Stimulated activated CD8-positive, alpha-beta memory T cell treated with anti-CD3 and anti-CD28 coated beads, Interleukin-4, amount 100 ng/mL, for 1 hour (primary cell): ENCODE measurements at places on chromosomes 11 and 22.

DNA sequence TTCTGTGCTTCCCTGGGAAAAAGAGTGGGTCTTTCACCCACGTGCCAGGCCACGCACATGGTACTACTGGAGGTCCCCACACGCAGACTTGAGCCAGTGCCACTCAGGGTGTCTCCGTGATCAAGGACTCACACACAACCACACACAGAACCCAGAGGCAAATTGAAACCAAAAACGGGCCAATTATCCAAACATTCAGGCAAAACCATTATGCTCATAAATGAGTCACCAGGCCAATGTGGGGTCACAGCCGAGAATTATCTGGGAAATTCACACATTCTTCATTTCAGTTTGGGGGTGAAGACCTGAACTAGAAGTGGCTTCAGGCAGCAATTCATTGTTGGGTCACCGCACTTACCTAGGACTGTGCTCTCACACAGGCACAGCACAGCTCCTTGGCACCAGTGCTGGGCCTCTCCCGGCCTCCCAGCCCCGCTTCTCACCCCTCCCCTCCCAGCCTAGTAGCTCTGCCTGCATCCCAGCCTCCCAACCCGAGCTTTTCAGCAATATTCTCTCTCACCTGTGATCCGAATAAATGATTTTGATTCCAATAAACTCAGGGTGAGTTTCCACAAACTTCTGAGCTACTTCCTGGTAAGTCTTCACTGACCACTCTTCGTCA lies 28.0 kb downstream of the ADA2 start:
- DNase-seq, result no peak

GRCh38 chr11:47941907-47942558 lies 38.3 kb upstream of the PTPRJ start:
- no peak for DNase-seq

GRCh38 chr11:109784536-109784935 lies 308.7 kb upstream of the ZC3H12C start:
- DNase-seq, result no peak

DNA sequence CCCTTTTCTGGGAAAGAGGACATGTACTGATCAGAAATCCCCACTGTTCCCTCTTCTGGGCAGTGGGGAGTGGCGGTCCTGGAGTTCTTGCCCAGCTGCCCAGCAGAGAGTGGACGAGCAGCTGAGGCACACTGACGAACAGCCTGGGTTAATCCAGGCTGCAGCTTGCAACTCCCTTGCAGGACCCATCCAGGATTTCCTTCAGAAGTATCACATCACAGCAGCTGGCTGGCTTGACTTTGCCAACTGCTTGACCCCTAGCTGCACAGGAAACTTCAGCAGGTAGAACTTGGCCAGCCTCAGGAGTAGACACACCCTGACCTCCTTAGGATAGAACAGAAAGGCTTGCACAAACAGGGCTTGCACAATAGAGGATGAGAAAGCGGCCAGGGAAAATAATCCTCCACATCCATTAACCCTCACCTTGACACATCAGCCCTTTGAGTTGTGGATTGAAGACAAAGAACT lies 27.9 kb upstream of the FZD4 start:
- no peak for DNase-seq

GRCh38 chr11:73907191-73907590 lies 30.4 kb downstream of the PAAF1 start:
- no peak for DNase-seq

DNA sequence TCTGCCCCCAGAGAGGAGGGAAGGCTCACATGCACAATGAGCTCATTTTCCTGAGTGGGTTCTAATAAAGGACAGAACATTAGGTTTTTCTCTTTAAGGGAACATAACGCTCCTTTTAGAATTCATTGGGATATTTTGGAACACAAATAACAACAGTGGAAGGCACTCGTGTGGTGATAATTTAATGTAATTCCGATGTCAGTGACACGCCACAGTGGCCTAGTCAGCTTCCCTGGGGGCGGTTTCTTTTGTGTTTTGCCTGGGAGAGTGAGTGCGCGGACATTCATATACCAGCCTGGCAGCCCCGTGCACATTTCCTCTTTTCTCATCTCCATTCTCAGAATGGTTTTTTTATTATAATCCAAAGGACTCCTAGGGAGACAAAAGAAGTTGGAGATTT lies 41.1 kb downstream of the SEZ6L start:
- no peak for DNase-seq

DNA sequence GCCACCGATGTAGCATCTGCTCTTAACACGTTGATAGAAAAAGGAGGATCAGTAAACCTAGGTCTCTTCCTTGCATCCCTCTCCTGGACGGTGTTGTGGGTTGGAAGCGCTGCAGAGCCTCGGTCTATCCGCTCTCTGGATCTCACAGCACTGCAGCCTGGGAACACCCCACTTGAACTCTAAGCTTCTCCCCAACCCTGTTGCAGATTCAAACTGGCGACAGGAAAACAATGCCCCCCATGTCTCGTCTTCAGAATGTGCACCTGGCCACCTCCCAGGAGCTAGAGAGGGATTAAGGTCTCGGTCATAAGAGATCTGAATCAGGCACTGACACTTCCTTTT lies 454 bp downstream of the TMEM218 start:
- no peak for DNase-seq

DNA sequence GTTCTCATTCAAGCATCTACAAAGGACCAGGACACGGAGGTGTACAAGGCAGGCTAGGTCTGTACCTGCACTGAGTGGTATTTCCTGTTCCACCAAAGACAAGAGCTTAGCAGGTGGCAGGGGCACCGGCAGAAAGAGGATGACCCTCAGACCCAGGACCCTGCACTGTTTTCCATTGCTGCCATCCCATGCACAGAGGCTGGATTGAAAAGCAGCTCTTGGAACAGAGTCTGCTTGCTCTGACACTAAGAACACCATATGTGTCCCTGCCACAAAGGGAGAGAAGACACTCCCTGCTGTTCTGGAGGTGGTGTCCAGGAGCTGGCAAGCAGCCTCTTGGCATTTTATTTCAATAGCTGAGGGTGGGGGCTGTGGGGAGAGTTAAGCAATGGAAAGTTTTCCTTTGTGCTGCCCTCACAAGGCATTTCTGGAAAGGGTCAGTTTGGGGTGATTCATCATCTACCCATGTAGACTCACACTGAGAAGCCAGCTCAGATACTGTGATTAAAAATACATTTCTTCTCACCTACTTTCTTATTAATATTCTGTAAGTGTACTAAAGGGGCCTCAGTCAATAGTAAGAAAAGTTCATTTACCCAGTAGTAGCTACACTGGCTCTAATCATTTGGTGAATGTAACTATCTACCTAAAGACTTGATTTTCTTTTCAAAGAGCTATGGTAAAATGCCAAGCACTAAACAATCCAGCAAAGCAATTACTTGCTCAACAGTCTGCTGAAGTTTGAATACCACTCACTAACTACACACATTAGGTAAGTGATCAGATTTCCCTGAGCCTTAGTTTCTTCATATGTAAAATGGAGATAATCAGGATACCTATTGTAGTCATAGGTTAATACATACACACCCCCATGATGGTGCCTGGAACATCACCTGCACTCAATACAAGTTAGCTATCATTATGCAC lies 55.2 kb downstream of the SLC1A2 start:
- DNase-seq, result no peak

- no peak for DNase-seq
Observed at GRCh38 chr22:36016684-36017083, 11.9 kb downstream of the RBFOX2 start.

DNA sequence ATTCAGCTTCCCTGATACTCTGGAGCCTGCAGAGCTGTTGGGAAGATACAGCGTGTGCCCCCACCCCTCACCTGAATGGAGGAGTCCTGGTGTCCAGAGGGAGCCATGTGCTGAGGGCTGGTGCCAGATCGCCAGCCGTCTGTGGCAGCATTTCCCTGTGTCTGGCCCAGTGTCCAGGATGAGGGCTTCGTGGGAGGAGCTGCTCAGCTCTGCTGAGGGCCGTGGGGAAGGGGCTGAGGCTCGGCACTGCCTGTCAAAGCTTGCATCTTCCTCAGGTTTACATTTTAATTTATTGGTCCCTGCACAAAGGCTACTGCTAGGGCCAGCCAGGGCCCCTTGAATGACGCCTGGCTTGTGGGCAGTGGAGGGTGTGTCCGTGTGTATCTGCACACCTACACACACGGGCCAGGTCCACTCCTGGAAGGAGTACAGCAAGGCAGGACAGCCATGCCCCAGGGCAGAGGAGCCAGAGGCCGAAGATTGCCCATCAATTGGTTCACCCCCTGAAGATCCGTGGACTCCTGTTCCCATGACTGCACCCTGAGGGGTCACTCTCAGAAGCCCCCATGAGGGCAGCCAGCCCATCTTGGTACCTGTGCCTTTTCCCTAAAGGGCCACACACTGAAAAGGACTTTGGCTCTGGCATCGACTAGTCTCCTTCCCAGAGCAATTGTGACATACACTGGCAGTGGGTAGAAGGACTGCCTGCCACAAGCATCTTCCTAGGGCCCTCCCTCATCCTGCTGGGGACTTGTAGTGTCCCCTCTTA lies 107.7 kb upstream of the PARVA start:
- no peak for DNase-seq

DNA sequence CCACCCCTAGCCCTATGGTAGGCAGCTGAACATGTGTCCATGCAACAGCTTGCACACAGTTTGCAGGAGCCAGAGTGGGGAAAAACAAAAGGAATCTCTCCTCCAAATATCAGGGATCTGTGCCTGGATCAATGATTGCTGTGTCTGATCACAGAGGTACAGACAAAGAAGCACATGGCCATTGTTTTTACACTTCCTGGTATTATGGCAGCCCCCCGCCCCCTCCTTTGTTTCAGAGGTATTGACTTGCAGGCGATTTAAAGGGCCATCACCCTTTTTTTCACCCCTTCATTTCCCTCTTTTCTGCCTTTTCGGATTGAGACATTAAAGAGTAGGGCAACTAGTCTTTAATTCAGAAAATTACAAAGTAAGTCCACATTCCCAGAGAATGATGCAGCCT lies 453.0 kb upstream of the LUZP2 start:
- no peak for DNase-seq

- no peak for DNase-seq
Observed at GRCh38 chr11:8033305-8034105, 46.4 kb downstream of the EIF3F start.

- no peak for DNase-seq
Observed at GRCh38 chr22:49447837-49448236, 379.8 kb downstream of the BRD1 start.

GRCh38 chr11:67998150-67999045 lies 5.5 kb downstream of the UNC93B1 start:
- DNase-seq, result no peak

DNA sequence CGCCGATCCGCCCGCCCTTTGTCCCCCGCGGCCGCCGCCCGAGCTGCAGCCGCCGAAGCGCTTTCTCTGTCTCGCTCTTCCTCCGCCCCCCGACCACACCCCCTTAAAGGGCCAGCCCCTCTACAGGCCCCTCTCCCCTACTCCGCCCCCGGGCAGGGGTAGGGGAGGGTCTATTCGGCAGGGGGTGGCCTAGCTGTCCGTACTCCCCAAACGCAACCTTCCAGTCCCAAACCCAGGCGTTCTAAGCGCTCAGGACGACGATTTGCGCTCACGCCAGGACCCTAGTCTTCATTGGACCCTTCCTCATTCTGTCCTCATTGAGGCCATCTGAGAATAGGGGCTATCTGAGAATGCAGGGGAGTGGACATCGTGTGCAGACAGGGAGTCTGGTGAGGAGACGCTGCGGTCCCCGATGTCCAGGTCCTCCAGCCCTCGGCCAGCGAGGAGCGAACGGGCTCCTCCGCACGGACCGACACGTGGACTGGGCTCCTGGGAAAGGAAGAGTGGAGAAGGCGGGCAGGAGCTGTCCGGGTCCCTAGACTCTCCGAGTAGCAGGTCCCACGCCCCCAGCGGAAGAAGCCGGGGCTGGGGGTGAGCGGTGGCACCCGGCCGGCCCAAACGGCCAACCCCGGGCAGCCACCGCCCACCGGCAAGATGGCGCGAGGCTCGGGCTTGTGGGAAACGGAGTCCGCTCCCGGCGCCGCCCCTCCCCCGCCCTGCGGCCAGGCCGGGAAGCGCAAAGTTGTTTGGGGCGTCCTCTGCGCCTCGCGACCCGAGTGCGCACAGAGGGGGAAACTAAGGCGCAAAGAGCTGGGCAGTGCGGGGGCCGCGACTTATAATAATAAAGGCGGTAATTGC lies at the start of gene PPP1R14B:
Gene PPP1R14B (minus strand): TSS at position 73 of the 858 bp plus-strand sequence. CDS start 270 bp downstream, outside the sequence.
- no peak for DNase-seq

GRCh38 chr11:84825106-84825660 lies 802.0 kb downstream of the DLG2 start:
- DNase-seq, result no peak

- DNase-seq, result no peak
Observed at GRCh38 chr22:24310969-24311368, 40.3 kb downstream of the SPECC1L start.

DNA sequence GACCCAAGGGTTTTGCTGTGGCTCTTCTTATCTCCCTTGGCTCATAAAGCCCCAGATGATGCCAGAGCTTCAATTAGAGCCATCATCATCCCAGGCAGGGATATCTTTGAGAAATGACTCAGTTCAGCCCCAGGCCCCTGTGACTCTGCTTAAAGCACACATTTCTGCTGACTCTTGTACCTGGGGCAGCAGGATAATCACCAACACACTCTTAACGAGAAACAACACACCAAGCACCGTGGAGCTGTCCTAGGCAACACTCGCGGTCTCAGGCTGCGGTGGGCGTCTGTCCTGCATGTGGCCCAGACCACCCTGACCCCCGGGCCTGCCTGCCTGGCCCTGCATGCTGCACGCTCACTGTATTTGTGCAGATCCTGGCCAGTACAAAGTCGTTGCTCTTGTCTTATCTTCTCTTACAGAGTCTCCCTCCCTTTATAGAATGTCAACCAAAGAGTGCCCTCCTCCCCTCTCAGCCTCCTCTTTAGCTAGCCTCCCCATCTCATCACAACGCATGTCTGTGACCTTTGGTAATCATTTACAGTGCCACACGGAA lies 114.2 kb upstream of the PARVA start:
- DNase-seq, result no peak

DNA sequence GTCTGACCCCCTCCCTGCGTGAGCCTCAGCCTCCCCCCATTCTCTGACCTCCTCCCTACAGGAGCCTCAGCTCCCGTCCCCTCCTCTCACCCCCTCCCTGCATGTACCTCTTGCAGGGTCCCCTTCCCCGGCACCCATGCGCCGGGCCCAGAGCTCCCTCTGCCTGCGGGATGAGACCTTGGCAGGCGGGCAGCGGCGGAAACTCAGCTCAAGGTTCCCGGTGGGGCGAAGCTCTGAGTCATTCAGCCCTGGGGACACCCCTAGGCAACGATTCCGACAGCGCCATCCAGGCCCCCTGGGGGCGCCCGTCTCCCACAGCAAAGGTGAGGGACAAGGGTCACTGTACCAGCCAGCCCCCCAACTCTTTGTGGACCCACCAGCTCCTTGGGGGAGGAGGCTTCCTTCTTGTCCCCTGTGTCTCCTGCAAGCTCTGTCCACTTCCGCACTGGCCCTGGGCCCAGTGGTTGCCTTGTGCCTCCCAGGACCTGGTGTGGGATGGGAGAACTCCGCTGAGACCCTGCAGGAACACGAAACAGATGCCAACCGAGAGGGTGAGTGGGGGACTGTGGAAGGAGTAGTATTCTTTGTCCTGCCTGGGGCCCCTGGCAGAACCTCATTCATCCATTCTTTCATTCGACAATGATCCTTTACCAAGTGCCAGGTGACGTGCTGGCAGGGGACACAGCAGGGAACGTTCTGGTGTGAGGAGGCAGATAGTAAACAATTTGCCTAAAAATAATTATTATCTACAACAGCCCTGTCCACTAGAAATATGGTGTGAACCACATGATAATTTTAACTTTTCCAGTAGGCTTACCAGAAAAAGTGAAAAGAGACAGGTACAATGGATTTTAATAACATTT lies 3.7 kb upstream of the RPS6KA4 start:
- no peak for DNase-seq
